ENCODE measurements at places on chromosomes 2 and 18.

- no peak for DNase-seq
Observed at GRCh38 chr2:231688719-231689118, 19.6 kb upstream of the PTMA start.

- DNase-seq: no peak
Observed at GRCh38 chr18:3511980-3512379, 62.0 kb downstream of the TGIF1 start.

DNA sequence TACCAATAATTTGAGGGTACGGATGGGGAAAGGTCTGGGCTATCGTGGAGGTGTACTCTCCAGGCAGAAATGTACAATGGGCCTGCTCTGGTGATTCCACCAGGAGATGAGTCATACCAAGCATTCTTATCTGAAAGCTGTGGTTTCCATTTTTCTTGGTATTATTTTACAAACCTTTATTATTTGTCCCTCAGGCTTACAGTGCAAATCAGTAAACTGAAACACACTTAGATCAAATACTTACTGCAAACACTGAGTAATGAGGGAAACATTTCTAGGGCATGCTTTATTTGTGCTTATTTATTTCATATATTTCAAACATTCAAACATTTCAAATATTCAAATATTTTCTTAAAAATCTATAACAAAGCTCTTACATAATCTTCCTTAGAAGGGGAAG, 319.8 kb downstream of the RND3 start:
- no peak for DNase-seq

GRCh38 chr18:76412010-76412817, 82.8 kb downstream of the ZNF516 start:
- DNase-seq: no peak

DNA sequence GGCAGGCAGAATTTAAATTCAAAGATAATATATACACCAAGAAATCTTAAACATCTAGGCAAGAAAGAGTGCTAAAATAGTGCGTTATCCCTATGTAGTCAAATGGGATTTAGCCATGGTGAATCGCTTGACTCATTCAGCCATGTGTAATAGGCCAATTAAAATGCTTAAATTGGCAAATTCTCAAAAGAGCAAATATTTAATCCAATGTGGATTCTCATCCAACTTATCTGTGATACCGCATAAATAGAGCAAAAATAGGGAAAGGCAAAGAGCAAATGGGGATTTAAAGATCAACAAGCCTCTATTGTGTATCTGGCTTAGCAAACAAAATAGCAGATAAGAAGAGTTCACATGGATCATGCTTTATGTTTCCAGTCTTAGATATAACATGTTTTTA, 123.2 kb upstream of the RPRM start:
- DNase-seq: no peak

- peak; percentile 19 for DNase-seq
Observed at GRCh38 chr2:173075056-173075780, 428 bp upstream of the MAP3K20 start.

- DNase-seq: peak; percentile 25
Observed at GRCh38 chr2:117982376-117983033, 31.4 kb downstream of the CCDC93 start.

GRCh38 chr2:151991010-151991409, 107.8 kb downstream of the CACNB4 start:
- no peak for DNase-seq

GRCh38 chr2:118442046-118442445, 353.8 kb downstream of the INSIG2 start:
- no peak for DNase-seq

DNA sequence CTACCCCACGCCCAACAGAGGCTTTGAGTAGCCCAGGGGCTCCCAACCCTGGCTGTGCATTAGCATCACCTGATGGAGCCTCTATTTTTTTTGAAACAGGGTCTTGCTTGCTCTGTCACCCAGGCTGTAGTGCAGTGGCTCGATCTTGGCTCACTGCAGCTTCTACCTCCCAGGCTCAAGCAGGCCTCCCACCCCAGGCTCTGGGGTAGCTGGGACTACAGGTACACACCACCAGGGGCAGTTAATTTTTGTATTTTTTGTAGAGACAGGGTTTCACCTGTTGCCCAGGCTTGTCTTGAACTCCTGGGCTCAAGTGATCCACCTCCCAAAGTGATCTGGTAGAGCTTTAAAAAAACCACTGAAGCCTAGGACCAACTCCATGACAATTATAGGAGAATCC, 394.8 kb upstream of the ATP5MC3 start:
- DNase-seq: no peak

GRCh38 chr2:15931319-15931890, 8.9 kb upstream of the MYCN start:
- no peak for DNase-seq

- no peak for DNase-seq
Observed at GRCh38 chr18:49709347-49709690, 104.0 kb downstream of the ACAA2 start.

DNA sequence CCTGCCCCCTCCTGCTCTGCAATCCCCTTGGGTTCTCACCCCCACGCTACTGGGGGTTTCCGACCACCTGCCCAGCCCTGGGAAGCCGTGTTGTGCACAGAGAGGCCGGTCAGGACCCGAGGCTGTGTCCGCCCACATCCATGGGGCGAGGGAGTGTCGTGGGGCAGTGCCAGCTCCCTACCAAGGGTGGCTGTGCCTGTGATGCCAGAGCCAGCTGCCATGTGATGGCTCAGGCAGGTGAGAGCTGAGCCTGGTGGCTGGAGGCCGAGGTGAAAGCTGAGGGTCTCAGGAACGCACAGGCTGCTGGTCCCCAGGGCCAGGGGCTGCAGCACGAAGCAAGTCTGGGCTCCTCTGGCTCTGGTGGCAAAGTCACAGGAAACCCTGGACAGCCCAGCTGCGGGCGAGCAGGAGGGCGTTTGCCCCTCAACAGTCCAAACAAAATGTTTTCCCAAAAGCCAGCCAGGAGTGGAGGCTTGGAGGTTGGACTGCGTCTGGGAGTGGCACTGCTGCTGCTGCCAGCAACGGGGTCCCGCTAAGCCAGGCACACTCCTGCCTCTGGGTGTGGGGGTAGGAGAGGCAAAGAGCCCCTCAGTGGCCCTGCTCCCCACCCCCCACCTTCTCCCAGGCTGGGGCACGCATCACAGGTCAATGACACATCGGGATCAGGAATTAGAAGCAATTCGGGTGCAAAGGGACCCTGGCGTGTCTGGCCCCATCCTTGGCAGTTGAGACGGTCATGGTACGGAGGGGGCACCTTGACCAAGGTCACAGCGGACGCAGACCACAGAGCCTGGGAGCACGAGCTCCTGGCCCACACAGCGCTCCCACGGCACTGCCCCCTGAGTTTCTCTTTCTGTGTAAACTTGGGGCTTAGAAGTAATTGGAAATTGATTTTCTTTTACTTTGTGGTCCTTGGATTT, 72.4 kb upstream of the GPC1 start:
- no peak for DNase-seq

DNA sequence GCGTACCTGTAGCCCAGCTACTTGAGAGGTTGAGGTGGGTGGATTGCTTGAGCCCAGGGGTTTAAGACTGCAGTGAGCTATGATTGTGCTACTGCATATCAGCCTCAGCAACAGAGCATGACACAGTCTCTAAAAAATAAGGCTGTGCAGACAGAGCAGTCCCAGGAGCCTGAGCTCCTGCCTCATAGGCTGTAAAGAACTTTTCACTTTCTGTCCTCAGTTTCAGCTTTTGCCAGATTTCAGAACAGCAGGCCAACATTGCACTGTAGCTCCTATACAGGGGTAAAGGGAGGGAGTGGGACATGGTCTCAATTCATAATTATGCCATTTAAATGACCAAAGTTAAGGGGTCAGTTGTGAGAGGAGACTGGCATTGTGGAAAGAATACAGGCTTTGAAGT, 150.6 kb downstream of the GALNT1 start:
- DNase-seq: no peak
